ENCODE measurements at places on chromosomes 4 and X.

DNA sequence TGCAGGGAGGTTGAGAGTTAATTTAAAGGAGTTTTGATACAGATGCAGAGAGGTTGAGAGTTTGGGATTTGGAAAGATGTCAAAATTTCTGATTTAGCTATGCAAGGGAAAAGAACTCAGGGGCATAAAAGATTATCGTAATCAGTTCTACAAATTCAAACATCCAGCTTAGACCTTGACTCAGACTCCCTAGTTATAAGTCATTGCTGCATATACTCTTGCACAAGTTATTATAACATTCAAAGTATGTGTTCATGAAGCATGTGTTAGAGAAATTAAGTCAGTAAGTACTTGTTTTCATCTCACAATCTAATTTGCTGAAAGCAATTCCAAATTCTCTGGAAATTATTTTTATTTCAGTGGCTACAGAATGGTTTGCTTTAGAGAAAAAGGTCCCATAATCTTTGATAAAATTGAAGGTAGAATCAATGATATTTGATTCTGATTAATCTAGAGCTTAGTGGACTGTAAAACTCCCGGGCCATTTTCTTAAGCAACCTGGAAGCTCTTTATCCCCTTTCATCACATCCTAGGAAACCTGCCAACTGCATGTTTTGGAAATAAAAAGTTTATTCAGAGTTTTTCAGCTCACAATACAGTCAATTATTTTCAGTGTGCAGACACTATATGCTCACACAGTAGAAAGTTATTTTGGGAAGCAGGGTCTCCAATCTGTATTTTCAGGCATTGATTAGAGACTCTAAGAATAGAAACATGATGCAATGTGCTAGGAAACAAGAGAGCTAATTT lies 132.9 kb upstream of the SPANXC start:
- DNase-seq = no peak

DNA sequence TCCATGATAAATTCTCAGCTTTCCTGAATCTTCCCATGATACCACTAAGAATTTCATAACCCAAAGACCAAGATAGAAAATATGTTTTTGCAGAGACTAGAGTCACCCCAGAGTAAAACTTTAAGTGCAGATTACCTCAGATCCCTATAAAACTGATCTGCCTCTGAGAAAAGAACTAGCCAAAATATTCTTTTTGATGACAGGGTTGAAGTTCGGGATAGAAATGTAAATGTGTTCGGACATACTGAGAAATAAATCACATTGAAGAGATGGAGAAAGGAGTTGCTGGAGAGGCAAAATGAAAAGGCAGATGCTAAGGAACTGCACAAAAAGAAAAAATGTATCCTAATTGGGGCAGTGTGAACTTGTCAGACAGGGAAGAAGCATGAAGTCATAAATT lies 501.8 kb downstream of the ANKRD50 start:
- DNase-seq = no peak

DNA sequence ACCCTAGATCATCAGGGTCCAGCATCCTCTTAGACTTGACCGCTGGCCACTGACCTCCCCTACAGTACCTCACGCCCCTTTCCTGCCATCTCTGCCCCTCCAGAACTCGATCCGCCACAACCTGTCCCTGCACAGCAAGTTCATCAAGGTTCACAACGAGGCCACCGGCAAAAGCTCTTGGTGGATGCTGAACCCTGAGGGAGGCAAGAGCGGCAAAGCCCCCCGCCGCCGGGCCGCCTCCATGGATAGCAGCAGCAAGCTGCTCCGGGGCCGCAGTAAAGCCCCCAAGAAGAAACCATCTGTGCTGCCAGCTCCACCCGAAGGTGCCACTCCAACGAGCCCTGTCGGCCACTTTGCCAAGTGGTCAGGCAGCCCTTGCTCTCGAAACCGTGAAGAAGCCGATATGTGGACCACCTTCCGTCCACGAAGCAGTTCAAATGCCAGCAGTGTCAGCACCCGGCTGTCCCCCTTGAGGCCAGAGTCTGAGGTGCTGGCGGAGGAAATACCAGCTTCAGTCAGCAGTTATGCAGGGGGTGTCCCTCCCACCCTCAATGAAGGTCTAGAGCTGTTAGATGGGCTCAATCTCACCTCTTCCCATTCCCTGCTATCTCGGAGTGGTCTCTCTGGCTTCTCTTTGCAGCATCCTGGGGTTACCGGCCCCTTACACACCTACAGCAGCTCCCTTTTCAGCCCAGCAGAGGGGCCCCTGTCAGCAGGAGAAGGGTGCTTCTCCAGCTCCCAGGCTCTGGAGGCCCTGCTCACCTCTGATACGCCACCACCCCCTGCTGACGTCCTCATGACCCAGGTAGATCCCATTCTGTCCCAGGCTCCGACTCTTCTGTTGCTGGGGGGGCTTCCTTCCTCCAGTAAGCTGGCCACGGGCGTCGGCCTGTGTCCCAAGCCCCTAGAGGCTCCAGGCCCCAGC lies 5.2 kb downstream of the FOXO4 start:
- no peak for DNase-seq

DNA sequence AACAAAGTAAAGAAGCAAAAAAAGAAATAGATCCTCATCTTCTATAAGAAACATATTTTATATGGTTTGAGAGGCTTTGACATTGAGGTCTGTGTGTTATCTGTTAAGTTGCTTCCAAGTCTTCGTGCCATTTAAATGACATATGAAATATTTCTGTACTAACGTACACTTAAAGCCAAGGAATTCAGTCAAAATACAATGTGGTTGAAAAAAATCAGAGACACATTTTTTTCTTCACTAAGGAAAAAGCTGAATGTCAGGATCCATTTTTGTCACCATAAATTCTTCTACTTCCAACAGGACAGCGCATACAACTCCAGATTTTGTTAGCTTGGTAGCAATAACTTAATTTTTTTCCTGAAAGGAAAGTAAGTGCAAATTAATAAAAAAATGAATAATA lies 168.5 kb downstream of the FAT4 start:
- DNase-seq = no peak

- no peak for DNase-seq
These were observed 54.3 kb upstream of the MAGEB2 start for GRCh38 chrX:30161043-30161442.

- DNase-seq = no peak
These were observed 33.0 kb downstream of the GALNTL6 start for GRCh38 chr4:171846232-171846631.

- no peak for DNase-seq
These were observed 51.2 kb upstream of the SHISA3 start for GRCh38 chr4:42345962-42346544.

DNA sequence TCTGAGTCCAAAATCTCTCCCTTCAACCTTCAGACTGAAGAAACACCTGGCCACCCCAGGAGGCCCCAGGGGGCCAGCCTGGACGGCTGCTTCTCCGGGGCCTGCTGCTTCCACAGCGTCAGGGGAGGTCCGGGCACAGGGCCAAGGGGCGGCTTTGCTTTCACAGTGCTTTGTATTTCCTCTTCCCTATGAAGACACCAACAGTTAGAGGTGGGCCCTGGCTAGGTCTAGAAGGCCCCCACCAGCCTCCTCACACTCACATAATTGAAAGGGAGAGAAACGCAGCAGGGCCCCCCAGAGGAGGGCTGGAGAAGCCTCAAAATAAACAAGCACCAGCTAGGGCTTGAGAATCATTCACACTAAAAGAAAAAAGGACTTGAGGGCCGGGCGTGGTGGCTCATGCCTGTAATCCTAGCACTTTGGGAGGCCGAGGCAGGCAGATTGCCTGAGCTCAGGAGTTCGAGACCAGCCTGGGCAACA lies 17.8 kb downstream of the SCD5 start:
- peak; percentile 1 for DNase-seq

DNA sequence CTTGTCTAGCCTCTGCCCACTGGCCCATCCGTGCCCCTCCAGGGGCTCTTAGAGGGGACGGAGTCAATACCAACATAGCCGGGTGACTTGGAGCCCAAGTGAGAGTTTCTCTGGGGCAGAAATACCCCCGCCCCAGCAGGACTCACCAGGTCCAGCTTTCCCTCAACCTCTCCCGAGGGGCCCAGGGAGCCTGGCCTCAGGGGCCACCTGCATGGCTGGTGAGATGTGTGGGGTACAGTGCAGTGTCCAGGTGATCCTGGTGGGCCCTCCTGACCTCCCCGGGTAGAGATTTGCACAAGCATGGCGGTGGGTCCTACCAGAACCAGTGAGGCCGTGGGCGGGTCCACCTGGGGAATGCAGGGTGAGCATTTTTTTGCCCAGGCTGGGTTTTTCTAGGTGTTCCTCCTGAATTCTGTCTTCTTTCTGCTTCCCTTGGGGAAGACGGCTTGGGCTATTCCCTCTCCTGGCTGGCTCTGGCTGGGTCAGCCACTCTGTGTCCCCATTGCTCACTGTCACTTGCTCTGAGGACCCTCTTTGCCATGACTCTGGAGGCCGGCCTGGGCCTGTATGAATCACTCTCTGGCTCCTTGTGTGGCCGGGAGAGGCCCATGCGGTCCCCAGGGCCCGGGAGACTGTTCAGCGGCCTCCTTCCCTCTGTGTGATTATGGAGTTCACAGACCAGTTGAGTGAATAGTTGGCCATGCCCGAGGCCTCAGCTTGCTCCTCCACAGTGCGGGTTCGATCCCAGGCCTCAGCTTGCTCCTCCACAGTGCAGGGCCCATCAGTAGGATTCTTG lies 71.0 kb upstream of the NKX1-1 start:
- no peak for DNase-seq

DNA sequence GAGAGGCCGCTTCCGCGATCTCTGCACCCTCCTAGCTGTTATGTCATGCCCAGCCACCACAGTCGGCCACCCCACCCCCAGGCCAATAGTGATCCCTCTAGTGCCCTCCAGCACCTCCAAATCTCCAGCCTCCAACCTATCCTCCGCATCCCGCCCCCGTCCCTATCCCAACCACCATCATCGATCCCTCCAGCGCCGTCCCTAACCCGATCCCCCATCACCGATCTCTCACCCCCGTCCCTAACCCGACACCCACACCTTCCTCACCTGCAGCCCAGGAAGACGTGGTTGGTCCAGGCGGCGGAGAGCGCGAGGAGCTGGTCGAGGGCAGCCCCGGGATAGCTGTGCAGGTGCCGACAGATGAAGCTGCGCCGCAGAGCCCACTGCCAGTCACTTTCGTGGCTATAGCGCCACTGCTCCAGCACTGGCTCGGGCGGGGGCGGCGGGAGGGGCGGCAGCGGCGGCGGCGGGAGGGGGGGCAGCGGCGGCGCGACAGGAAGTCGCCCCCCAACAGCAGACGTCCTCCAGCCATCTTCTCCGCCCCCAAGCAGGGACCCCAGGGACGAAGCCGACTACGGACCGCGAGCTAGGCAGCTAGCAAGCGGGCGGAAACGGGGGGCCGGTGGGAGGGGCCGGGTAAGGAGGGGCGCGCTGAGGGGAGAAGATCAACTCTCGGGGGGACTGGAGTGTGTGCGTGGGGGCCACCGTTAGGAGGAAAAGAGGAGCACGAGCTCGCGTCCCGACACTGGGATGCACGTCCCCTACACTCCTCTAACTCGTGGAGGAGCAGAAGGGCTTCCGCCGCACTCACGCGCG lies 552 bp downstream of the NKRF start:
- DNase-seq = peak; percentile 62

DNA sequence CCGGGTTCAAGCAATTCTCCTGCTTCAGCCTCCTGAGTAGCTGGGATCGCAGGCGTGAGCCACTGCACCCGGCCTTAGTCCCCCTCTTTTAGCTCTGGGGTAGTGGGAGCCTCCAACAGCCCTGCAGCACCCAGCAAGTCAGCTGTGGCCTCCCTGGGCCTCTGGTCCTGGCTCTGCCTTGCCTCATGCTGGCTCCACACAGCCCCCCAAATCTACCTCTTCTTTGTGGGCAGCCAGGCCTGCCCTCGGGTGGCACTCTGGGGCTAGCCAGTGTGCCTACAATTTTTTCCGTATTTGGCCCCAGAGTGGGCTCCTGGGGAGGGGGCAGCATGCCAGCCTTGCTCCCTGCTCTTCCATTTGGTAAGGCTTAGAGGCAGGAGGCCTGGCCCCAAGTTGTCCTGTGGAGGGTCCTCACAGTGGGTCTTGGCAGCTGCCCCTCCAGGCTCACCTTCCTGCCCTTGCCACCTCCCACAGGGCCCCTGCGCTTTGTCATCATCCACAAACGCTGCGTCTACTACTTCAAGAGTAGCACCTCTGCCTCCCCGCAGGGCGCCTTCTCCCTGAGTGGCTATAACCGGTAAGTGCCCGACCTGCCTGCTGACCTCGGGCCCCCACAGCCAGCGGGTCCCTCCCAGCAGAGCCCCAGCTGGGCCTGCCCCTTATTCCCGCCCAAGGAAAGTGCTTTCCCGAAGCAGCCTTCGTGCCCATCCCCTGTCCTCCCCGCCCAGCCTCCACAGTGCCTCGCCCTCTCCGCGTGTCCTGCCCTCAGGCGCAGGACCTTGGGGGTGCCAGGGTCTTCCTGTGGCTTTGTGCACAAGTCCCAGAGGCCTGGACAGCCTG lies 21.0 kb upstream of the ADD1 start:
- DNase-seq = no peak

- no peak for DNase-seq
These were observed 75.2 kb downstream of the PAQR3 start for GRCh38 chr4:78863991-78864390.

GRCh38 chr4:7275067-7275466 lies 82.7 kb downstream of the SORCS2 start:
- DNase-seq = no peak

DNA sequence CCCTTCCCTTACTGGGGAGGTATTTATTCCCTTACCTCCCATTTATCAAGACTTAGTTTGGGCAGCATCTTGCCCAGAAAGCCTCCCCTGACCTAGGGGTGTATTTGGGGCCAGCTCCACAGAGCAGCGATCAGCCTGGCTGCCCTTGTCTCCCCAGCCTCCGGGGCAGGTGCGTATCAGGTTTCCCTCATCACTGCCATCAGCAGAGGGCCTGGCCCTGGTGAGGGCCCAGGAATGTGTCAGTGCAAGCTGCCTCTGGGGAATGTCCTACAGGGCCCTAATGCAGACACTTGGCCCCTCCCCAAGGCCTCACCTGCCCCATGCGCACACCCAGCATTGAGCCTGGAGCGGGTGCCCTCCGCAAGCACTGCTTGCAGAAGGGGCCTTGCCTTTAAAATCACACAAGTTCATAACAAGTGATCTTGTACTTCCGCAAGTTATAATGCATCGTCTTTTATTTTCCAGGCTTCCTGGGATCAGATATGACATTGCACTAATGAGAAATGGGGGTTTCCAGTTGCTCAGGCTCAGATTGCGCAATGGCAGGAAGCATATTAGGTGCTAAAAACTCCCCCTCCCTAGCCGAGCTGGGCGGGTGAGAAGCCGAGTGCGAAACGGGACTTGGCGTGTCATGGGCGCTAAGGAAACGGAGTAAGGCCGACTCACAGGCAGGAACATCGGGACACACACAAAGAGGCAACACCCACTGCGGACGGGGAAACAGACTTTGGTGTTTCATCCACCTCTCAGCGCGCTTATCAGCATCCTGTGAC lies 25.4 kb upstream of the AFAP1 start:
- DNase-seq = no peak

- no peak for DNase-seq
These were observed 58.6 kb downstream of the DDX60L start for GRCh38 chr4:168421671-168422070.

DNA sequence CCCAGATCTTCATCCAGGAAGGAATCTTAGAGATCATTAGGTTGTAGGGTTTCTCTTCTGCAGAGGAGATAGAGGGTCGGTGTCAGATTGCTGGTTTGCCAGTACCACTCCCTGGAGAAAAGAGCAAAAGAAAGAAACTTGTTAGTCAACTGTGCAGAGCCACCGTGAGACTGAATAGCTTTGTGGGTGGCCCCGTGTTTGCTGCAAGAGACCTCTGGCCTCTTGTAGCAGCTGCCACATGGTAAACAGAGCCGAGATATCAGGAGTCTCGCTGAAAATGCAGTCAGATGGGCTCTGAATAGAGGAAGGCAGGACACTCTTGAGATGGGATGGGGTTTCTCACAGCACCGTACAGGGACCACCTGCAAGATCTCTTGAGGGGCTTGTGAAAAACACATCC lies 149.7 kb downstream of the PTTG2 start:
- no peak for DNase-seq

Measured in activated CD8-positive, alpha-beta memory T cell treated with anti-CD3 and anti-CD28 coated beads, Interleukin-2, amount 50 U/mL, for 48 hours (primary cell).